ENCODE measurements at places on chromosomes 3 and 15. TPM values are rescaled to one million over a fixed set of nuclear protein-coding genes. Genes with fewer than 3 reads are reported as not detected.
A peak's percentile ranks its signal among the peaks of the same experiment; 100 is the strongest.

The CELF6 gene
- 0.21 TPM for polyA plus RNA-seq

DNA sequence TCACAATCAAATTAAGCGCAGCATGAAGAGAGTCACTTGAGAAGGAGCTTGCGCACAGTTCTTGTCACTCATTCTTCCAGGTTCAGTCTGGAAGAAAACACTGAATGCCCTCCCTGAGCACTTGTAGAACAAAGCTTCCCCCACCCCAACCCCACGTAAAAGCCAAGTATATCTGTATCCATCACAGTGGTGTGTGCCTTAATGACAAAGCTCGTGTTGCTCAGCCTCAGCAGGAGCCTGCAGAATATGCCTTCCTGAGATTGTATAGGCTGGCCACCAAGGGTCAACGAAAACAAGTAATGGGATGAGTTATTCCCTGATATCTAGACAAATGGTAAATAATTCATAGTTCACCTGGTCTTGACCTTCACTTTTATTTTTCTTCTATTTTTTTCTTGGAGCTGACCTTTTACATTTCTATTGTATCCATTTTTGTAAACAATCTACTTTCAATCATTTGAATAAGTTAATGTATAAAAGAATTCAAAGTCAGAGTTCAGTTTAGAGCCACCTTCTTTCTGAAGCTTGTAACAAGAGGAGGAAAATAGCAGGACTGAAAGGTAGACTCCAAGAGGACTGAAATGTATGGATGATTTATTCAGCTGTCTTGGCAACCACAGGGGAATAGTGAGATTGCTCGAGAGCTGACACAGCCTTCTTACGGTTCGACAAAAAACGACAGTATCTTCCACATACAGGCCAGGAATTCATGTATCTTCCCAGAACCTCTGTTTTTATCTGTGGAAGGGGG, 405.5 kb upstream of the TPM1 start:
- DNase-seq = no peak

DNA sequence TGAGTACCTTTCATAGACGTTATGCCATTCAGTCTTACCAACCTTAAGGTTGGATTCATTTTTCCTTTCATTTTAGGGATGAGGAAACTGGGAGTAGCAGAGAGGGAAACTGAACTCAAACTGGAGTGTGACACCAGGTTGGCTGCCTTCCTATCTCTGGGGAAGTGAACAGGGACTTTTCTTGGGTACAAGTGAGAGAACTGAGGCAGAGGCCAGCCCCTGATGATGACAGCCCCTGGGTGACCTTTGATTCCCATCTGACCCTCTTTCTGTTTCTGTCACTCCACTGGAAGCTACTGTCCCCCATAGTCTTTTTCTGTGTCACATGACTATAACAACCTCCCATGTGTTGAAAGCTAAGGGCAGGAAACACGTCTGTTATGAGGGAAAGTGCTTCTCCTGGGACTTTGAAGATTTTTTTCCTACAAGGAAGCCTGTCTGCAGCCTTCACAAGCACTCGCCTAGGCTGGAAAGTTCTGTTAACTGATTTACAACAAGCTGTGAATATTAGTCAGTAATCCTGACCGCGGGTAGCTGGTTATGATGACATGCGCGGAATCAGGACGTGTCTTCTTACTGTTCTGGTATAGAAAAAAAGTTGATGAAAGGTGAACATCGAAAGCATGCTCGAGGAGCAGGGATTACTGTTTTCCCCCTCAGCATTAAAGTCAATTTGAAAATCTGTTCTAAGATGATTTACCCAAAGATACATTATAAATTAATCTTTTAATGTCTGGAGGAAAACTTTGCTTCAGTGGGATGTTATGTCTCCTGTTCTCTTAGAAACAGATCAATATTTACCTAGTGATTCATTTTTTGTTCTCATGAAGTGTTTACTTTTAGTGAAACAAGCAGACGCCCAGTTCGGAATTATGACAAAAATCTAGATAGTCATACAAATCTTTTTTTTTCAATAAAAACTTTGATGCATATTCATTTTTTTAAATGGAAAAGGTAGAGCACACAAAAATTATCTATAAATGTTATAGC, 31.5 kb downstream of the ABHD2 start:
- no peak for DNase-seq

DNA sequence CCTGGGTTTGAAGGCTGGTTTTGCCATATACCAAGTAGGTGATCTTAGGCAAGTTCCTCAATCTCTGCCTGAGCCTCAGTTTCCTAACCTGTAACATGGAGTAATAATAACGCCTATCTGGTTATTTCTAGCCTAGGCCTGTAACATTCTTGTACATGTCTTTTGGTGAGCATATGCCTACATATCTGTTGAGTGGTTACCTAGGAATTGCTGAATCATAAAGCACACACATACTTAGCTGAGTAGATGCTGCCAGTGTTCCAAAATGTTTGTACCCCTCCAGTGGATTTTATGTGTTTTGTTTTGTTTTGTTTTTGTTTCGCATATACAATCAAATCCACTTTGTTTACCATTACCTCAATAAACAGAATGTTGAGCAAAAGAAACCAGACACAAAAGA, 17.4 kb upstream of the MFGE8 start:
- DNase-seq = no peak

DNA sequence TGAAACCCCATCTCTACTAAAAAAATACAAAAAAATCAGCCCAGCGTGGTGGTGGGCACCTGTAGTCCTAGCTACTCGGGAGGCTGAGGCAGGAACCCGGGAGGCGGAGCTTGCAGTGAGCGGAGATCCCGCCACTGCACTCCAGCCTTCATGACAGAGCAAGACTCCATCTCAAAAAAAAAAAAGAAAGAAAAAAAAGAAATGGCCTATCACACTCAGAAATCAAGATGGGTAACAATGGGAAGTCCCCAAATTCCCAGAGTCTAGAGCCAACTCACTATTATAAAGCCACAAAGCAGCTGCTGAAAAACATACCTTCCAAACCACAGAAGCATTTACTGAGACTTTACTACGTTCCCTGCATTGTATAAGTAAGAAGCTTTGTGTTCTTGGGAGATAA, 7.5 kb downstream of the HDGFL3 start:
- no peak for DNase-seq

DNA sequence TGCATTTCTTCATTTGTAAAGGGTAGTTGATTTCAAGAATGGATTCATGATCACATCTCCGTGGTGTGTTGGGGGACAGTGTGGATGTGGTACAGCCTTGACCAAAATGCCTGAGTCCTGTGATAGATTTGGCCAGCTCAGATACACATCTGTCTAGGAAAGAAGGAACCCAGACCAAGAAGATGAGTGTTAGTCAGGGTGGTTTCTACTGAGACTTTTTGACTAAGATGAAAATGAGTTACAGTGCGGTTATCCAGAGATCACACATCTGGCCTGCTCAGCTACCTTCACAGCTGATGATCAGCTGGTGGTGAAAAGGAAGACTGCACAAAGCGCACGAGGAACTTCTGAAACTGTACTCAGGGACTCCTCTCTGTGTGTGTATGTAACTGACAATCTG, 68.0 kb downstream of the FNDC3B start:
- peak; percentile 33 for DNase-seq

DNA sequence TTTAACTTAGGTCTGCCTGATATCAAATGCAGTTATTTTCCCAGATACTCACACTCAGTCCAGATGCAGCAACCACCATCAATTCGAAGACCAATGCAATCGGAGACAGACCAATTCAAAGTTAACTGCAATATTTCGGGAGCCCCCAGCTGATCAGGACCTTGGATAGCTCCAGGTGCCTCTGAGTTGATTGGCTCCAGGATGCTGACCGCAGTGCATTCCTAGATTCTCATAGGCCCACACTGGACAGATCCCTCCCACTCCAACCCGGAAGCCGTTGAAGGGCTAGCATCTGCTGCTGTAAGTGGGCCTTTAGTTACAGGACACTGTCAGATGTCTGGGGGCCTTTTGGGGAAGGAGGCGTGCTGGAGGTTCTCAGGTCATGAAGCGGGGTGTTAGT, 89.5 kb upstream of the ATP2B2 start:
- DNase-seq = no peak

DNA sequence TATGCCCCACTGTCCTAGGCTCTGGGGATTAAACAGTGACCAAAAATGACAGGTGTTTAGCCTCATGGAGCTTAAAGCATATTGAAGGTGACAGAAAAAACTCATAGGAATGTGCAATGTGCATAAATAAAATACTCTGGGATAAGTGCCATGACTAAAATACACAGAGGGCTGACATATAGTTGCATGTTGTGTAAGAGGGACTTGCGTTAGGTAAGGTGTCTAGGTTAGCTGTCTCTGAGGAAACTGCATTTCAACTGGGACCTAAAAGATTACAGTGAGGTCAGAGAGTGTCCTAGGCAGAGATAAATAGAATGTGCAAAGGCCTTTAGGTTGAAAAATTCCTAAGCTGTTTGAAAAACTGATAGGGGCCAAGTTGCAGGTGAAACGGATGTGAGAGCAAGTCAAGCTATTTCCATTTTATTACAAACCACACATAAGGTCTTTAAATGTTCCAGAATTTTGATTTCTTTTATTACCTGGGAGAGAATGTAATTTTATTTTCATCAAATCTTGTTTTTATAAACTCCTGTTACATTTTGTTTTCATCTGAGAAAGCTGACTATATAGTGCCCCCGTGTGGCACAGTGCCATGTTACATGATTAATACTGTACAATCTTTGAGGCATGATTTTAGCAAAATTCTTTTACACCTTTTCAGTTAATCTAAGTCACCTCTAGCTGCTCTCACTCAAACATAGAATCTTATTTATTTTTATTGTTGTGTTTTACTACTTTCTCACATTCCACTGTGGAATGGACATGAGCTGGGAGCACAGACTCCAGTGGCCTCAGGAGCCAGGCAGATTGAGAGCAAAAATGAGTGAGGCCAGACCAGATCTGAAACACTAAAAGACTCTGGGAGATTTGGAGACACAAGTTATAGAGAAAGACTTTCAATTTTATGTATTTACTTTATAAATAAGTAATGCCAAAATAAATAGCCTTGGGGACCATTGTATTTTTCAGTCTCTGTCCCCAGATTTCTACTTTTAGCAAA, 259.6 kb upstream of the ZNF717 start:
- DNase-seq = no peak

DNA sequence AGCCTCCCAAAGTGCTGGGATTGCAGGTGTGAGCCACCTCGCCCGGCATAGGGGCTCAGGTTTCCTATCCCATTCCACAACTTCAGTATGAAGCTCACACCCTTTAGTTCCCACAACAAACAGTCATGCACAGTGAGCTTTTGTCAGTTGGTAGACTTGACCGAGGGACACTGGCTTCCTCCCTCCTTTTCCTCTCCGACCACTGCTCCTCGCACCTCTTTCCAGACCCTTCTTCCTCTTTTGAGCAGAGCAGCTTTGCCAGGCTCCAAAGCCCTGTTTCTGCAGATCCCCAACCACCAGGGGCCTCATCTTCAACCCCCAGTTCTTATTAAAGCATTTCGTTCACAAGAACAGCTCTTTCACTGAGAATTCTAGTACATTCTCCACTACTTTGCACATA, 12.7 kb upstream of the CILP start:
- no peak for DNase-seq

The TRANK1 gene
- 14.6 TPM for polyA plus RNA-seq

DNA sequence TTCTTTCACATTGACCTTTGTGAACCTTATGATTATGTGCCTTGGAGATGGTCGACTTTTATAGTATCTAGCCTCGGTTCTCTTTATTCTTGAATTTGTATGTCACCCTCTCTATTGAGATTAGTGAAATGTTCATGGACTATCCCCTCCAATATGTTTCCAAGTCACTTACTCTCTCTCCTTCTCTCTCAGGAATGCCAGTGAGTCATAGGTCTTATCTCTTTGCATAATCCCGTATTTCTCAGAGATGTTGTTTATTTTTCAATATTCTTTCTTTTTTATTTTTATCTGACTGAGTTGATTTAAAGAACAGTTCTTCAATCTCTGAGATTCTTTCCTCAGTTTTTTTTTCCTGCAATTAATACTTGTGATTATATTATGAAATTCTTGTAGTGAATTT, 411.6 kb upstream of the CADM2 start:
- DNase-seq = no peak

GRCh38 chr3:12653747-12654146, 10.2 kb downstream of the RAF1 start:
- no peak for DNase-seq

GRCh38 chr3:62956411-62956810, 81.2 kb upstream of the CADPS start:
- no peak for DNase-seq

The POPDC2 gene
- polyA plus RNA-seq = 2.0 TPM

GRCh38 chr3:5181469-5182141, 5.9 kb upstream of the EDEM1 start:
- DNase-seq = peak; percentile 83

Data from naive B cell (primary cell).